ENCODE measurements at places on chromosomes 7 and 10.

DNA sequence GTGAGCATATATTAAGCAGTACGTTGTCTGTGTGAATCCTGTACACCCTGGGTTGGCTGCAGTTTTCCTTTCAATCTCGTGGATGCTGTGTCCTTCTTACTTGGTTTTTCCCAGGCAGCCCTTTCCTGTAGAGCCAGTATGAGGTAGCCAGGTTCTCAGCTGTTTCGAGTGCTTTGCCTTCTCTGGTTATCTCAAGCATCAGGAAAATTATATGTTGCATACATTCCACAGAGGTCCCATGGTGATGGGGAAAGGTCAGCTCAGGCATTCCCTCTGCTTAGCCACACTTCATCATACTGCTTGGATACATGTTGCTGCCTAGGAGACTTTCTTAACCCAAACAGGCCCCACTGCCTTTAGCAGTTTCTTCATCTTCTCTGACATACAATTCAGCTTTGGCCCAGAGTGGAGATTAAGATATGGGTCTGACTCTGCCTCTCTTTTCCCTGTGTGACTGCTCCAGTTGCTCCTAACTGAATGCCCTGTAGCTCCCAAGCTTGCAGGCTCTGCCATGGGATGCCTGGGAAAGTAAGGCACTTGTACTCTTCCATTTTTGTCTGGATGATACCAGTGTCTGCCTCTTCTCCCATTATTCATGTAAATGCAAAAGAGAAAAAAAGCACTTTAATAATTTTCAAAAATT lies 11.3 kb downstream of the GNAI1 start:
- DNase-seq, result no peak

GRCh38 chr7:139722604-139723003 lies 55.2 kb downstream of the HIPK2 start:
- DNase-seq, result no peak

GRCh38 chr10:109451879-109452278 lies 471.4 kb downstream of the XPNPEP1 start:
- DNase-seq, result no peak

GRCh38 chr7:16970732-16971482 lies 89.1 kb upstream of the AGR3 start:
- DNase-seq, result no peak

DNA sequence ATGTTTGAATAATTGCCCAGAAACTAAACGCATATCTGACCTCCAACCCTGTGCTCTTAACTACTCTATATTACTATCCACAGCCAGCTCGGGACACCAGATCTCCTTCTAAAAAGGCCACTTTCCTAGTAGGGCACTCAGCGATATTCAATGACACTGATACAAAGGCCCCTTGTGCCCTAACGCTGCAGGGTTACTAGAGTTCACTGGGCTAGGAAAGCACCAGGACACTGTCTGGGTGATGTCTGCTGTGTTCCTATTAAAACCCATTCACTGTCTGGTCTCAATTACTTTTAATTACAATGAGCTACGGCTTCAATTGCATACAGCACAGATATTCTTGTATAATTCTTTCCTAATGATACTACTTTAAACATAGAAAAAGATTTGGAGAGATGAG lies 91.7 kb downstream of the SORCS1 start:
- no peak for DNase-seq

GRCh38 chr10:21753497-21754270 lies 219.7 kb downstream of the MLLT10 start:
- DNase-seq, result no peak

- DNase-seq, result no peak
Measured at GRCh38 chr10:104417637-104418292, 64.1 kb downstream of the CFAP58 start.

DNA sequence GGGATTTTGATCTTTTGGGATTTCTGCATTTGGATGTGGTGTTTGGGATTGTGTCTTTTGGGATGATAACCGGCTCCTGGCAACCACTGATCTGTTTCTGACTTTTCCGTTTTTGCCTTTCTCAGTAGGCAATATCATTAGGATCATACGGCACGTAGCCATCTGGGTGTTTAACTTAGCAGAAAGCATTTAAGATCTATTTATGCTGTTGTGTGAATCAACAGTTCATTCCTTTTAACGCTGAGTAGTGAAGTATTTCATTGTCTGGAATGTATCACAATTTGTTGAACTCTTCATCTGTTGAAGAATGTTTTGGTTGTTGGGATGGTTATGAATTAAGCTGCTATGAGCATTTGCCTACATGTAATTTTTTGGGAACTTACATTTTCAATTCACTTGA lies 459.6 kb downstream of the SDK1 start:
- DNase-seq, result no peak

DNA sequence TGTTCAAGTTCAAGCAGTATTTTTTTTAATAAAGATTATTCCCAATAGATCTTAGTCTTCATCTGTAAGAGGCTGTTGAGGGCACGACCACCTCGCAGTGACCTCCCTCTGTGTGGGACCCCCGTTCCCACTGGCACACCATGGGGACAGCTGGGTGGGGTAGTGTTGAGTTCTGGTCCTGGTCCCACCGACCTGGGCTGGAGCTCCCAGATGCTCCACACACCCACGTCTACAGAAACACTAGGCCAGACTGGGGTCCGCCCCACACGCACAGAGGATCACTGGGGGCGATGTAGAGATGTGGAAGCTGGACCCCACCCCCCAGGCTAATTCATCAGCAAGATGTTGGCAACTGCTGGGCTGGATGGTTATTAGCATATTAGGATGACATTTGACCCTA lies 623.6 kb downstream of the PTPRN2 start:
- DNase-seq, result no peak

DNA sequence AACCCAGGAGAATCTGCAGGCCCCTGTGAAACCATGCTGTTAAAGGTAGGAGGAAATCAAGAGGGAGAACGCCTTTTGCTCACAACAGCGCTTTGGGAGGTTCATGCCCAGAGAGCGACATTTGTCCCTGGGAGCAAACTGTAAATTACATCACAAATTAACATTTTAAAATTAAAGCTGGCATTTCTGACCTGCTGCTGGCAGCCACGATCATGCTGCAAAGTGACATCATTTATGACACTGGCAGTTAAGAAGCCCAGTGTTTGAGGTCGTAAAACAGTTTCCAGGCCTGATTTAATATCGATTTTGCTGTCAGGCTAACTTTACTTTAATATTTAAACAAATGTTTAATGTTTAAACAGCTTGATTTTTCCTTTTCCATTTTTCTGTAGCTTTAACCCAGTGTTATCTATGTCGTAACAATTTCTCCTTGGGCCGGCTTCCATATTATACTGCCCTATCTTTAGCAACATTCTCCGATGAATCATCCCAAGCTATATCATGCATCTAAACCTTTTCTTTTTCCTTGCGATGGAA lies 86.5 kb upstream of the NPVF start:
- no peak for DNase-seq

GRCh38 chr7:21568762-21569161 lies 25.9 kb downstream of the DNAH11 start:
- no peak for DNase-seq

DNA sequence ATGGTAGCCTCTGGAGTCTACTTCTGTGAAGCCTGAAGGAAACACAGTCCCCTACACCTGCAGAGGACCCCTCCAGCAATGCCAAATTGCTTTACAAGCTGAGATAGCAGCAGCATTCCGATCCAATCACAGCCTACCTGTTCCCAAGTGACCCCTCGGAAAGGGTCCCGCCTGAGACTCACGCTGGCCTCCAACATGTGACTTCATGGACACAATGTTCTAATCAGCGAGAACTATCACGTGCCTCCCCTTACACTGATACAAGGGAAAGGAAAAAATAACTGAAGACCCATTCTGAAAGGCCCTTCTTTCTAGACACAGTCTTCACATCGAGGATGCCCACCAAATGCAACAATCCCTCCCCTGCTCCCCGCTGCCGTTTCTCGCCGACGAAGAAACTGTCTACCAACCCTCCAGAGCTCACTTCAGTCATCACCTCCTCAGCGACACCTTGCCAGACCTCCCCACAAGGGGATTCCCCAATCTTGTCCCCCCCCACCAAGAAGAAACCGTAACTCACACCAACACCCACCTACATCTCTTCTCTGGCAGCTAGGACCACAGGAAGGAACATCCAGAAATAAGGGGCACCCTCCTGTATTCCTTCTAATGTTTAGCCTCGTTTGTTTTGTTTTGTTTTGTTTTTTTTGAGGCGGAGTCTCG lies 1.8 kb downstream of the SNX8 start:
- DNase-seq, result no peak

DNA sequence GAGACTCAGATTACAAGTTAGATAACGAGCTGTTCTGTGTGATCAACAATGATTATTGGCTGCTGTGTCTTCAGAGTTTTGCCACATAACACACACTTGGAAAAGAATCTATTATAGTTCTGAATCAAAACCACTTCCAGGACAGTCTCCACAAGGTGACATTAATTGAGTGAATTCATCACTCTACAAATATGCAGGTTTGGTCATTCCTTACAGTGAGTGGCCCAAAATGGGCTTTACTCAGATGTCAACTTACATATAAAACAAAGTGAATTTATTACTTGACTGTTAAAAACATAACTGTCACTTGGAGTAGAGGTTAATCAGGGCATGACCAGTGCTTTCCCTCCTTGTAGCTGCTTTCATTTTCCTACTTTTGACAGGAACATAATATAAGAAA lies 984.3 kb downstream of the REEP3 start:
- DNase-seq, result no peak

GRCh38 chr7:116683786-116684185 lies 11.8 kb downstream of the MET start:
- no peak for DNase-seq

GRCh38 chr7:126635545-126635944 lies 617.2 kb downstream of the GRM8 start:
- DNase-seq, result no peak

DNA sequence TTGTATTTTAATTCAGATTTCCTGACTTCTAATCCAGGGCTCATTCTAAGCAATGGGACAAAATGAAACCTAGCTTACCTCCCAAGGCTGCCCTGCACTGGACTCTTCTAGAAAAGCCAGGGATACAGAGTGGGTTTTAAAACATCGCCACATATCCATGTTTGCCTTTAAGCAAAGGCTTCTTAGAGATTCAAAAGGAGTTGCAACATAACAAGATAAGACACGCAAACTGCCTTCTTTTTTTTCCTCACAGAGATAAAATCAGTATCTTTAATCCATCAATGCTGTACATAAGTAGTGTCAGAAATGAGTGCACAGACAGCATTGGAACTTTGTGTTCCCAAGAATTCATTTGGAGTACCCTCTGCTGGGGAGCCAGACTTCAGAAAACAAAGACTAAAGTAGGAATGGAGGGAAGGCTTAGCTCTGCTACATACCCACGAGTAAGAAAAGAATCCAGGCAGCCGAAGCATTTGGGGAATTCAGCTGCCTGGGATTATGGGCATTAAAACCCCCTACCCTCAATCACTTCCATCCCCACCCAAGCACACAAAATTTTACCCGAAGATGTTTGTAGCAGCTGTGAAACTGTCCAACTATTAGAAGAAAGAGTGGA lies 427.8 kb downstream of the ARL4A start:
- no peak for DNase-seq

DNA sequence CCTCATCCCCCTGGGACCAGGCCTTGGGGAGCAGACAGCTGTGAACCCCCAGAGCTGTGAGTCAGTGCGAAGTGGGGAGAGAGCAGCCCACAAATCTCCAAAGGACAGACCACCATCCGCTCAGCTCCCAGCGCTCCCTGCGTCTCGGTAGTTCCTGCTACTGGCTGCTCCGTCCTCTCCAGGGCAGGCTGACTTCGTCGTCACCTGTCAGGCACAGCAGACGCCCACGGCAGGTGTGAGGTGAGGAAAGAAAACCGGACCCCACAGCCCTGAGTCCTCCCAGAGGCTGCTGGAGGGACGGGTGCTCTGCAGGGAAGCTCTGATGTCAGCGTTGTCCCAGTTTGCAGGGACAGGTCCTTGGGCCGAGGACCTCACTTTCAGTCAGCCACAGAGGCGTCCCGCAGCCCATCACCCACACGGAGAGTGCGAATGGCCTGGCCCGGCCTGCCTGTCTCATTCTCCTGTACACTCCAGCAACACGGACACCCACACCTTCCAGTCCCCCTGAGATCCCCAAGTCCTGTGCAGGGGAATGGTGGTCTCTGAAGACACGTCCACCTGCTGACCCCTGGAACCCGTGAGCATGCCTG lies 95.2 kb downstream of the DNAJB6 start:
- no peak for DNase-seq

GRCh38 chr10:131778842-131779241 lies 122.0 kb upstream of the PPP2R2D start:
- no peak for DNase-seq

DNA sequence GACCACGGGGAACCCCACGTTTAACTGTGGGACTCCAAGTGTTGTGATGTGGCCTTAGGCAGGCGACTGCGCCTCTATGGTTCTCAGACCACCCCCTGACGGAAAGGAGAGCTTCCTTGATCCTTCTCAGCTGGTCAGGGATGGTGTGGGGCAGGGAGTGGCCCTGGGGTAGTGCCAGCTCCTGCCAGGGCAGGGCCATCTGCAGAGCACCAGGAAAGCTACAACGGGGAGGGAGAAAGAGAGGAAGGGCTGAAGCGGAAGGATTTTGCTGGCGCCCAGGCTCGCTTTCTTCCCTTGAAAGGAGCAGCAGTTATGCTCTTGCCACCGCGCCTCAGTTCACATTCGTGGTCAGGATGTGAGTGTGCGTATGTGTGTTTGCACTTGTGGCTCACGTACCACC lies 74.9 kb upstream of the PCBD1 start:
- no peak for DNase-seq

- DNase-seq, result no peak
Measured at GRCh38 chr7:41910940-41911600, 208.2 kb upstream of the INHBA start.

- DNase-seq, result no peak
Measured at GRCh38 chr10:107425931-107426553, 261.5 kb upstream of the SORCS1 start.

- DNase-seq, result no peak
Measured at GRCh38 chr7:135834266-135834665, 85.7 kb upstream of the FAM180A start.

DNA sequence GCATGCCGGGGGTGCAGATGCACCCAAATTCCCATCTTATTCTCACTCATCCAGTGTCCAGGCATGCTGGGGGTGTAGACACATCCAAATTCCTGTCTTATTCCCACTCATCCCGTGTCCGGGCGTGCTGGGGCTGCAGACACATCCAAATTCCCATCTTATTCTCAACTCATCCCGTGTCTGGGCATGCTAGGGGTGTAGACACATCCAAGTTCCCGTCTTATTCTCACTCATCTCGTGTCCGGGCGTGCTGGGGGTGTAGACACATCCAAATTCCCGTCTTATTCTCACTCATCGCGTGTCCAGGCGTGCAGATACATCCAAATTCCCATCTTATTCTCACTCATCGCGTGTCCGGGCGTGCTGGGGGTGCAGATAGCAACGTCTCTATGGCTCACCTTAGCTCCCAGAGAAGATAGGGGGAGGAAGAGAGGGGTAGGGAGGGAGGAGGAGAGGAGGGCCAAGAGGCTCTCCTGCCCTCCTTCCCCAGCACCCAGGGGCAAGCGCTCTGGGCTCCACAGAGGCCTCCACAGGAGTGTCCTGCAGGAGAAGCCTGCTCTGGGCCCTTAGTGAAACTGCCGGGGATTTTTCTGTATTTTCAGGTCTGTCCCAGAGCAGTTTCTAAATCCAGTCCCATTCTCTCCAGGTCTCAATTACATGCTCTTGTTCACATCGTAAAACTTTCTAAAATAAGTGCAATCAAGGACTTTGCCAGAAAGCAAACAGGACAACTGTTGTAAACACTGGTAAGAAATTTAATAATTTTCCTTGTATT lies 210.8 kb downstream of the DIP2C start:
- no peak for DNase-seq

- no peak for DNase-seq
Measured at GRCh38 chr7:82672078-82672477, 228.5 kb upstream of the CACNA2D1 start.

Measured in NCI-H2081 treated with DMSO at 0.1 percent for 48 hours (cell line).